Stimulated activated CD8-positive, alpha-beta memory T cell treated with anti-CD3 and anti-CD28 coated beads, Interleukin-2, amount 100 ng/mL, for 1 hour (primary cell): ENCODE measurements at places on chromosomes 13 and 19.

- no peak for DNase-seq
Observed at GRCh38 chr13:75050419-75051046, 431.4 kb downstream of the TBC1D4 start.

GRCh38 chr13:76446191-76446590 lies 440.0 kb downstream of the KCTD12 start:
- no peak for DNase-seq

- DNase-seq: no peak
Observed at GRCh38 chr13:42334329-42334706, 62.4 kb downstream of the AKAP11 start.

DNA sequence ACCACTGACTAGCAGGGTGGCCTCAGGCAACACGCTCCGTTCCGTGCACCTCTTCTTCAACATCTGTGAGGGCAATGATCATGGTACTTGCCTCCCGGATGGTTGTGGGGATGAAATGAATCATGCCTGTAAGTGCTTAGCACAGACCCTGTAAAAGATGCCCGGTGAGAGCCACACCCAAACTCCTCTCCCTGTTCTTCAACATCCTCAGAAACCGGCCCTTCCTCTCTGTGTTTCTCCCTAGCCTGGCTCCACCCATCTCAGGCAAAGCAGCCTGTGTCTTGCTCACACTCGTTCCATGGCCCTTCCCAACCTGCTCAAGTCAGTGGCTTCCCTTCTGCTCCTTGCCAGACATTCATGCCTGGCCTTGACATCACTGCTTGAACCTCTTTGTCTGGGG lies 5.8 kb upstream of the DMKN start:
- no peak for DNase-seq

- no peak for DNase-seq
Observed at GRCh38 chr19:13404236-13404635, 102.0 kb downstream of the CACNA1A start.

- DNase-seq: peak; percentile 59
Observed at GRCh38 chr19:4369888-4370260, 26.5 kb downstream of the MPND start.

DNA sequence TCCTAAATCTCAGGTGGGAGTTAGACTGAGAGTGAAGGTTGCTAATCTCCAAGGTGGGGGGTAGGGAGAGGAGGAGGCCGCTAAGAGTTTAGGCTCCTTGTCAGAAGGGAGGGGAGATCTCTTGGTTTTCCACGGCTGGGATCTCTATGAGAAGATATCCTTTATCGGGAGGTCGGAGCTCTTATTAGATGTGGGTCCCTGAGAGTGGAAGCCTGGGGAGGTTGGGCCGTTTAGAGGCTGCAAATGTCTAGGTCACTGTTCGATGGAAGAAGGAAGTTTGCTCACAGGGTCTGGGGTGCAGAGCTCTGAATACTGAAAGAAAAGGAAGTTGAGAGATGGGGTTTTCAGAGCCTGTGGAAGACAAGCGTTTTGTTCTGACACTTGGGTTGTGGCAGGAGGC lies 3.8 kb downstream of the MYADM start:
- DNase-seq: no peak

GRCh38 chr13:45865414-45865813 lies 13.9 kb upstream of the SIAH3 start:
- no peak for DNase-seq

DNA sequence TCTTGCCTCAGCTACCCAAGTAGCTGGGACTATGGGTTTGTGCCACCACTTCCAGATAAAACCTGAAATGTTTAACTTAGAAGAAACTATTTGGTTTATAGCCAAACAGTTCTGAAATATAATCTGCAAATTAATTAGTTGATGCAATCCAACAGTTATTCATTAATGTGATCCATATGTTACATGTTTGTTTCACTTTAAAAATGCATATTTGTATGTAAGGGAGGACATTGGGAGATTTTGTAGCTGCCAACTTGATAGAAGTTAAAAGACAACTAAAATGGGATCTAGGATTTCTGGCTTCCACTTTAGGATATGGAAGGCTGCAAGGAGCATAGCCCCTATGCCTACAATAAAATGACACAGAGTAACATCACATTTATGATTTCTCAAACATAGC lies 532.5 kb upstream of the SLC10A2 start:
- DNase-seq: no peak
